Common myeloid progenitor, CD34-positive (primary cell): ENCODE measurements at places on chromosomes 1 and 21.

GRCh38 chr1:108120163-108120562 is 80.0 kb downstream of the SLC25A24 start:
- H3K36me3 ChIP-seq = no peaks in the 10 kb centered on the region
- no peaks in the 10 kb centered on the region for H3K27me3 ChIP-seq
- no peak overlapping the region for H3K27ac ChIP-seq
- H3K4me3 ChIP-seq = no peak overlapping the region
- peaks cover 7% of the 10 kb centered on the region for H3K4me1 ChIP-seq
- DNase-seq = no peak

DNA sequence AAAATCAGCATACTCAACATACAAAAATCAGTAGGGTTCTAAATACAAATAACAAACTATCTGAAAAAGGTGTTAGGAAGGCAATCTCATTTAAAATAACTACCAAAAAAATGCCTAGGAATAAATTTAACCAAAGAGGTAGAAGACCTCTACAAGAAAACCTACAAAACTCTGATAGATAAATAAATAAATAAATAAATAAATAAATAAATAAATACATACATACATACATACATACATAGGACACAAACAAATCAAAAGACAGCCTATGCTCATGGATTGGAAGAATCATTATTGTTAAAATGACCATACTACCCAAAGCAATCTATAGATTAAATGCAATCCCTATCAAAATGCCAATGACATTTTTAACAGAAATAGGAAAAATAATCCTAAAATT is 194.7 kb downstream of the BARHL2 start:
- no peaks in the 10 kb centered on the region for H3K27me3 ChIP-seq
- H3K36me3 ChIP-seq = no peaks in the 10 kb centered on the region
- no peaks in the 10 kb centered on the region for H3K4me1 ChIP-seq
- DNase-seq = no peak

GRCh38 chr21:42607102-42607501 is 46.3 kb upstream of the PDE9A start:
- H3K27me3 ChIP-seq = no peaks in the 10 kb centered on the region
- peaks cover 5% of the 10 kb centered on the region for H3K4me1 ChIP-seq
- H3K27ac ChIP-seq = no peak overlapping the region
- H3K36me3 ChIP-seq = no peaks in the 10 kb centered on the region

DNA sequence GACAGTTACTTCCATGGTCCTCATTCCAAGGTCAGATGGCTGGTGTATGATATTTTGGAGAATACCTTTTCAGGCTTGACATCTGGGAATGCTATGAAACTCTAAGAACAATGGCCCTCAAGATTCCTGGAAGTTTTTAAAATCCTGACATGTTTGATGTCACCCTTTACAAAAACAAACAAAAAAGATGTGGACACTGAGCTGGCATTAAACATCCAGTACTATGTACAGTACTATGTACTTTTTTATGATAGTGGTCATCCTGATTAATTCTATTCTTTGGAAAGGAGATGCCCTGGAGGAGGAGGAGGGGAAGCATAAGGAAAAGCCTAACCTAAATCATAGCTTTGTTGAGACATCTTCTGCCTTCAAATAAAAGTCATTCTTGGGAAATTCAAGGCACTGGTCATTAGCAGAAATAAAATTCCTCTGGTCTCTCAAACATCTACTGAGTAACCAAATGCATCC is 235.4 kb downstream of the HMCN1 start:
- no peak overlapping the region for H3K27ac ChIP-seq
- no peaks in the 10 kb centered on the region for H3K36me3 ChIP-seq
- H3K4me3 ChIP-seq = no peak overlapping the region
- H3K27me3 ChIP-seq = no peaks in the 10 kb centered on the region
- DNase-seq = no peak

- H3K27me3 ChIP-seq = no peaks in the 10 kb centered on the region
- peaks cover 16% of the 10 kb centered on the region for H3K4me1 ChIP-seq
- DNase-seq = peak; percentile 68
- H3K36me3 ChIP-seq = no peaks in the 10 kb centered on the region
- no peak overlapping the region for H3K4me3 ChIP-seq
These were observed 16.5 kb downstream of the SLC2A7 start for GRCh38 chr1:9009438-9010370.

DNA sequence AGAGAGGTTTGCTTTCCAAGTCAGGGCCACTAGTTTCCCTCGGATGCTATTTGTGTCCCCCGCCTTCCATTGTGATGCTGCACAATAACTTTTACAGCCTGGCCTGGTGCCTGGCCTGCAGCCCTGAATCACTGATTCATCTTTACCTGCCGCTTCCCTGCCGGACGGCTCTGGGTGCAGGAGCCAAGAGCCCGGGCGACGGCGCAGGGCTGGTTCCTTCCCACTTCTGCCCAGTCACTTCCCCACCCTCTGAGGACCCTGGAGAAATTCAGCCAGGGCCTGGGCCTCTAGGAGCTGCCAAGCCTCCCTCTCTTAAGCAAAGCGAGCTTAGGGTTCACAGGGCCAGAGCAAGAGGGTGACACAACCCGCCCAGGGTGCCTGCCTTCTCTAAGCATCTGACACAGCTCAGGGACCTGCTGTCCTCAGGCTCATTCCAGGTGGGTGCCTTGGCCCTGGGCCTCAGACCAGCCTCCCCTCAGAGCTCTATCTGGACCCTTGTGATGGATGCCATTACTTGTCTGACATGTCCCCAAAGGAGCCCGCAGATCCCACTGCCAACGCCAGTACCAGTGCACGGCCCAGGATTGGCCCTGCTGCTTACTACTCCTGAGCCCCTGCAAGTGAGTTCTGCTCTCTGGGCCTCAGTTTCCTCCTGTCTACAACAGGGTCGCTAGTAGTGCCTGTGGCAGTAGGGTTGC is 381.0 kb upstream of the VAMP3 start:
- no peaks in the 10 kb centered on the region for H3K36me3 ChIP-seq
- H3K4me1 ChIP-seq = no peaks in the 10 kb centered on the region
- H3K27ac ChIP-seq = no peak overlapping the region
- no peaks in the 10 kb centered on the region for H3K27me3 ChIP-seq
- DNase-seq = no peak

DNA sequence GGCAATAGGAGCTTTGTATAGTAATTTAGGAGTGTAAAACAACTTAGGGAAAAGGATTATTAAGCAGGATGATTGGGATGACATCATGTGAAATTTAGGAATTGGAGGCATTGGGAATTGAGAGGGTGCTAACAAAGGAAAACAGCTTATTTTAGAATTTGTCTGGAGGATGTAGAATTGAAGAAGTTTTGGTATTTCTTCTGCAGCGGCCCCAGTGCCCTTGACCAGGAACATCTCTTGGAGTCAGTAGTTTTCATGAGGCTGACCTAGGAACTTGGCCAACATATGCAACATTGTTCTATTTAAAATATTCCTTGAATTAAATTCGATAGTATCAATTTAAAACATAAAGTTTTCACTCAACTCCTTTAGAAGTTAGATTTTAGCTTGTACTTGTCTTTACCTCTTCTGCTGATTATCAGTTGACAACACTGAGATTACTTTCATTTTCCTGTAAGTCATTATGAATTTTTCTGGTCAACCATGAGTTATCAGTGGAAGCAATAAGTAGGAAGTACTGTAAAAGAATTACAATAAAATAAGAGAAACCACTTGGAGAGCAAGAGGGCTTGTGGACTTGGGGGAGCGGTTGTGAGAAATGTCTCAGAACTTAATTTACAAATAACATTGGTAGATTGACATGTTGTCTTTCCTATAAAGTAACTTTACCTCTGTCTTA is 52.8 kb downstream of the DYRK1A start:
- H3K4me1 ChIP-seq = peaks cover 24% of the 10 kb centered on the region
- H3K27me3 ChIP-seq = no peaks in the 10 kb centered on the region
- DNase-seq = peak; percentile 62

- H3K4me3 ChIP-seq = no peak overlapping the region
- H3K4me1 ChIP-seq = peaks cover 14% of the 10 kb centered on the region
These were observed 4.0 kb upstream of the ETV3 start for GRCh38 chr1:157142201-157142600.

DNA sequence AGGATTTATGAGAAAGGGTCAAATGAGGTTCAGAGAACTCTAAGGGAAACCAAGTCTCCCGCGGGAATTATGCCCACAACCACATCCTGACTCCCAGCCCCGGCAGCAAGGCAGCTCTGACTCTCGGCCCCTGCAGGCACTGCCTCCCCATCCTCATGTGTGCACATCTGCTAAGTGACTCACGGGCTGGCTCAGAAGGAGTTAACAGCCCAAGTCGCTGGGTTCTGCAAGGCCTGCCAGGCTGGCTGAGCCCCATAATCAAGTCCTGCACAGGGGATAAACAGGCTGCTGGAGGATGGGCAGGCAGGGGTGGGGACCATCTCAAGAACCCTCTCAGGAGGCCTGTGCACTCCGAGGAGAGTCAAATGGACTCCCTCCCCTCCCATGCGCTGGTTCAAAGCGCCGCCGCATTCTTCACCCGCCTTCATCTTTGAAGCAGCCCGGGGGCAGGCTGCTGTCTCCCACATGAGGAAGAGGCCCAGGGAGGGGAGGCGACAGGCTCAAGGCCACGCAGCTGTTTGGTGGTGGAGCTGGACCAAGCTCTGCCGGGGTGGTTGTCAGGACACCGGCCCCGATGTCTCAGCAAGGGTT is 344.3 kb downstream of the MATN1 start:
- peak; percentile 14 for DNase-seq
- no peak overlapping the region for H3K4me3 ChIP-seq
- no peaks in the 10 kb centered on the region for H3K27me3 ChIP-seq
- H3K36me3 ChIP-seq = no peaks in the 10 kb centered on the region
- H3K27ac ChIP-seq = no peak overlapping the region
- no peaks in the 10 kb centered on the region for H3K4me1 ChIP-seq

DNA sequence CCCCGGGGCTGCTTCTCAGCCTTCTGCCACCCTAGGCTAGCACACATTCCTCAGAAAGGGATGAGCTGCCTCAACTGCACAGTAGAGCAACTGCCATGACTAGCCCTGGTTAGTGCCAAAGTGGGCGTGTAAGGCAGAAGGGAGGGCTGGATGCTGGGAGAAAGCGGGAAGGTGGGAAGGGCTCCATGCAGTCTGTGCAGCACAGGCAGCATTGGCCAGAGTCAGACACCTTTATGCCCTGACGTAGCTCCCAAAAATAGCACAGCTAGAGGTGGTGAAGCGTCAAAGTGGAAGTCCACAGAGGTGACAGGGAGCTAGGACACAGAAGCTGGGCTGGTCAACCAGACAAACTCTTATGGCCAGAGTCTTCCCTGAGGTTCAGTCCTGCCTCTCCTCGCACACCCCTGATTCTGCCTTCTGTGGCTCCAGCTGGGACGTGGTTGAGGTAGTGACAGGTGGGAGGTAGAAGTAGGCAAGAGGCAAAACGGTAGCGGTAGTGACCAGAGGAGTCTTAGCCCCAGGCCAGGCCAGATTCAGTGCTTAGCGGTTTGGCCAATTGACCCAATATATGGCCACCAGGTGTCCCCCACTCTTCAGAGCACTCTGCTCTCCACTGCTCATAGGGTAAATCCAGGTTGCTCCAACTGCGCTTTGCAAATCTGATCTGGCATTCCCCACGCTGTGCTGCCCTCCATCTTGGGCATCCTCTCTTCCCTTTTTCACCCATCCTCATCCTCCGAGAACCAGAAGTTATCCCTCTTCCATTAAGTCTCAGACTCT is 45.6 kb downstream of the DDX20 start:
- H3K4me3 ChIP-seq = no peak overlapping the region
- DNase-seq = no peak
- no peak overlapping the region for H3K27ac ChIP-seq
- H3K4me1 ChIP-seq = no peaks in the 10 kb centered on the region

- DNase-seq = peak; percentile 72
- no peaks in the 10 kb centered on the region for H3K27me3 ChIP-seq
- no peak overlapping the region for H3K4me3 ChIP-seq
- H3K4me1 ChIP-seq = no peaks in the 10 kb centered on the region
These were observed 27.2 kb upstream of the ERG start for GRCh38 chr21:38525454-38525853.

- H3K4me1 ChIP-seq = peaks cover 22% of the 10 kb centered on the region
- H3K4me3 ChIP-seq = no peak overlapping the region
- no peaks in the 10 kb centered on the region for H3K27me3 ChIP-seq
- H3K27ac ChIP-seq = peak overlapping the region; percentile 75
- no peak for DNase-seq
These were observed 256.3 kb upstream of the IRF2BP2 start for GRCh38 chr1:234866007-234866866.

DNA sequence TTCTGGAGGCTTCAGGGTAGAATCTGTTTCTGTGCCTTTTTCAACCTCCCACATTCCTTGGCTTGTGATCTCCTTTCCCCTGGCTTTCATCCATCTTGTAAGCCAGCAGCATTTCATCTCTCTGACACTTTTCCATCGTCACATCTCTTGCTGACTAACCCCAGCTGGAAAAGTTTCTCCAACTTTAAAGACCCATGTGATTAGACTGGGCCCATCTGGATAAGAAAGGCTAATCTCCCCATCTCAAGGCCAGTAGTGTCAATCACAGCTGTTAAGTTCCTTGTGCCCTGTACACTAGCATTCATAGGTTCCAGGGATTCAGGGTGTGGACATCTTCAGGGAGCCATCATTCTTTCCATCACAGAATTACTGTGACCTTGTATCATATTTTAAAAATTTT is 452.1 kb downstream of the TTLL7 start:
- H3K4me1 ChIP-seq = no peaks in the 10 kb centered on the region
- H3K27me3 ChIP-seq = no peaks in the 10 kb centered on the region
- H3K4me3 ChIP-seq = no peak overlapping the region

DNA sequence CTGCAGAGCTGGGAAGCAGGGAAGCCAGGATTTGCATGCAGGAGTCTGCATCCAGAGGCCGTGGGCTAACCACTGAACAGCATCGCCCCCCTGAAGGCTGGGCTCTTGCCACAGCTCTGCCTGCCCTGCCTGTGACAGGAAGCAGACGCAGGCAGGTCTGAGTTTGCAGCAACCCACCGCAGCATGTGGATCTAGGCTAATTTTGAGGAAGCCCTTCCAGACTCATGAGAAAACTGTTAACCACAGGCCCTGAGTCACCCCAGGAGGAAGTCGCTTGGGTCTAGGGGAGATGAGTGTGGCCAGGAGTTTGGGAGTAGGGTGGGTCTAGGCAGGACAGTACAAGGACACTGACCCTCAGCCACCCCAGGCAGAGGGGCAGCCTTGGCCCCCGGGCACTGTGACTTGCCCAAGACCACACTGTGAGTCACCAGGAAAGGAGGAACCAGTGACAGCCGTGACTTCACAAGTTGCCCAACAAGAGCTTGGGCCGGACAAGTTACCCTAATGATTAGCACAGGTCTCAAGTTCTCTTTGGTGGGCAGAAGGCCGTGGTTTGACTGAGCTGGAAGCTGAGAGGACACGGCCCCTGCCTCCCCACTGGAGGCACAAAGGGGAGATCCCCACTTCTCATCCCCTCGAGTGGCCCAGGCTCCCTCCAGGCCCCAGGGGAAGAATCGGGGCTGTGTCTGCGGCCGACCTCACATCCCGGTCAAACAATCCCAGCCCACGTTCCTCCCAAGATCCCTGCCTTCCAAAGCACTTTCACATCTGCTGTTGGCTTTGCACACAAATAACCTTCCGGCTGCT is 826 bp downstream of the LAPTM5 start:
- H3K4me3 ChIP-seq = peak overlapping the region; percentile 93
- H3K27ac ChIP-seq = peak overlapping the region; percentile 97
- no peaks in the 10 kb centered on the region for H3K36me3 ChIP-seq
- no peaks in the 10 kb centered on the region for H3K27me3 ChIP-seq
- H3K4me1 ChIP-seq = peaks cover 94% of the 10 kb centered on the region
- DNase-seq = peak; percentile 99

- H3K4me3 ChIP-seq = no peak overlapping the region
- no peaks in the 10 kb centered on the region for H3K36me3 ChIP-seq
- H3K27ac ChIP-seq = no peak overlapping the region
- H3K4me1 ChIP-seq = no peaks in the 10 kb centered on the region
These were observed 28.1 kb upstream of the B3GALNT2 start for GRCh38 chr1:235532360-235532759.

- no peaks in the 10 kb centered on the region for H3K36me3 ChIP-seq
- DNase-seq = no peak
- no peak overlapping the region for H3K4me3 ChIP-seq
- peaks cover 13% of the 10 kb centered on the region for H3K4me1 ChIP-seq
- H3K27ac ChIP-seq = peak overlapping the region; percentile 87
- H3K27me3 ChIP-seq = no peaks in the 10 kb centered on the region
These were observed 1.2 kb downstream of the TRIT1 start for GRCh38 chr1:39882152-39882551.
